CD4-positive, alpha-beta T cell treated with Interleukin-2 at 100 ng/mL for 4 hours (primary cell): ENCODE measurements at places on chromosomes 11 and 22.

- DNase-seq: no peak
These were observed 44.9 kb downstream of the ARHGAP8 start for GRCh38 chr22:44797181-44797725.

DNA sequence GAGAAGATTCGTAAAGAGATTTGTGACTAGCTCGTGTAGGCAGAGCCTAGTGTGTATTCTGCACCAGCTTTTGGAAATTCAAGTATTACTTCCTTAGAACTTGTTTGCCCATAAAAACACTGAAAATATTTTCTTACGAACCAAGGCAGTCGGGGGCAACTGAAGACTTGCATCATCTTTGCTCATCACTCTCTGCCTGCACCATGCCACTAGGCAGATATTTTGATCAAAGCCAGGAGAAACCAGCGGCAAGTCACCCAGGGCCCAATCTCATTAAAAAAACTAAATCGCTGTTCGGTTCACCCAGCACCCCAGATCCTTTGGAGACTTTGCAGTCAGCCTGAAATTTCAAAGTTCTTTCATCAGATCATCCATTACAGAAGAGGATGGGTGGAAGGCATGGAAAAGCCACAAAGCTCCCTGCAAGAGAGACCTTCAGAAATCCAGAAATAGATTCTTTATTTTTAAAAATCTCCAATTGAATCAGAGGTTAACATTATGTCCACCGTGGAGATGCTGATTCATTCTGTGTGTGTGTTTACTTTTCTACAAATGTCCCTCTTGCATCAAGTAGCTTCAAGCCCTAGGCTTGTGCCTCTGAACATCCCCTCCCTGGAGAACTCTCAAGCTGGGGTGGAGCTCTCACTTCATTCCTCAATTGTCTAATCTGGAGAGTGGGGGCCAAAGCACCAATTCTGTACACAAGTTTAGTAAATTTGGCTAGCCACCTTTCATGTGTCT lies 78.4 kb downstream of the ETS1 start:
- DNase-seq: peak; percentile 51

- DNase-seq: no peak
These were observed at the start of gene FBLN1 for GRCh38 chr22:45502215-45503049. TSS of gene FBLN1 (plus strand) at chr22:45502883. CDS start at chr22:45502986, 103 bp downstream.

DNA sequence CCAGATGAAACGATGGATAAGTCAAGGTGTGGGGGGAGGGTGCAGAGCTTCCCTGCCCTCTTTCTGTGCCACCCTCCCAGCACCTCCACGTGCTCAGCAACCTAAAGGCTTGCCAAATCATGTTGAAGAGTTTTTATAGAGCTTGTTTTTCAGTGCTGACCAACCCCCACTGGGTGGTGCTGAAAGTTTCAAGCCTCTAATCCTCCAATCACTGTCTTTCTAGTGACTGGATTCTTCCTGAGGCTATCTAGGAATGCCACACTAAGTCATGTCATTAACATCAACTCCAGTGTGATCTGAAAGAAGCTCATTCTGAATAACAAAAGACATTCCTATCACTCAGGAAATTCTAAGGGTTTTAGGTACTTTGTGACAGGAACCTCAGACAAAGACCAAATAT lies 382.6 kb downstream of the DYNC2H1 start:
- no peak for DNase-seq

- DNase-seq: no peak
These were observed 35.3 kb downstream of the PACSIN2 start for GRCh38 chr22:42979606-42980005.
